Activated CD8-positive, alpha-beta memory T cell treated with anti-CD3 and anti-CD28 coated beads for 4 hours (primary cell): ENCODE measurements at places on chromosomes 6 and 20.

- DNase-seq: no peak
Observed at GRCh38 chr6:150118627-150119026, 24.2 kb upstream of the PPP1R14C start.

DNA sequence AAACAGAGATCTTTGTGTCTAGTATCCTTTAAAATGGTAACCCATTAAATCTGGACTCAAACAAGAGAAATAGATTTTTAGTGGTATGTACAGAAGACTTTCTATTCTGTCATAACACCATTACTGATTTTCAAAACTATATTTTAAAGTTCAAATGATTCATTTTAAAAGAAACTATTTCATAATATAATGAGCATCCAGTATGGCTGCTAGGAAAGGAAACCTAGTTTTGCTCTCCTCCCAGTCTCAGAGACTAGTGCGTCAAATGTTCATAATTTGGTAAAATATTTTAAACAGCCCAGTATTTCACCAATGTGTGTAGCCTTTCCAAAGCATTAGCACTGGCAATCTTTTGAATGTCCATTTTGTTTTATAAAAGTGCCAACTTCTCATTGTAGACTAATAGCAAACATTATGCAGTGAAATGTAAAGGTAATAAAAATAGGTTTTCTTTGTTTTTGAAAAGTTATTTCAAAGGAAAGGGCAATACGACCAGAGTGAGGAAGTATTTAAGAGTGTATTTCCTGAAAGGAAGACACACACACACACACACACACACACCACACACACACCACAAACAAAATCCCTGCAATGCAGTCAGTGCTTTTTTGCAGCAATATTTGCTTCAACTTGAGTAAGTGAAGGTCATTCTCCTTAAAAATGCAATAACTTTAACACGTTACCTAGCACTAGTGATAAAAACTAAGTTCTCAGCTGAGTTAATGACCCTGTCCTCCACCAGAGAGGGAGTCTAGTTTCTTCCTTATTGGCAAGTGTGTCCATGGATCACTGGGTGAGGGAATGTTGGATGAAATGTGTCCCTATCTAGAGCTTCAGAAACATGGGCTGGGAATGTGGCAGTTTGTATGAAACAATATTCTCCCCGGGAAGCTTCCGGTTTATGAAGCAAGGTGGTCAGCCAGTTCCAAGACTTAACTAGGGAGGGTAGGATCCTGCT is 4.6 kb downstream of the PPP1R3G start:
- no peak for DNase-seq

DNA sequence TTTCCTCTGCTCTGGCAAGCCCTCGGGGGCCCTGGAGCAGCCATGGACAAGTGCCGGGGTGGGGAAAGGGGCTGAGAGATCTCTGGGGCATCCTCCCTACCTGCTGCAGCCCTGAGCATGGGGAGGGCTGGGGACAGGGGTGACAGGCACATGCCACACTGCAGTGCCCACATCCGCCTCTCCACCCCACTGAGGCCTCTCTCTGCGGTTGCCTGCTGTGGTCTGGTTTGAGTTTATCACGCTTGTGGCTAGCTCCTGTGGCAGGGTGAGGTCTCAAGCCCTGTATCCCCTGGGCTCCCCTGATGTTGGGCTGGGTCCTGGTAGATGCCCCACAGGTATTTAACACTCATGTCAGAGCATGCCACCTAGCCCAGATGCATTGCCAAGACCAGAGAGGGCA is 52.9 kb upstream of the MLN start:
- peak; percentile 27 for DNase-seq

DNA sequence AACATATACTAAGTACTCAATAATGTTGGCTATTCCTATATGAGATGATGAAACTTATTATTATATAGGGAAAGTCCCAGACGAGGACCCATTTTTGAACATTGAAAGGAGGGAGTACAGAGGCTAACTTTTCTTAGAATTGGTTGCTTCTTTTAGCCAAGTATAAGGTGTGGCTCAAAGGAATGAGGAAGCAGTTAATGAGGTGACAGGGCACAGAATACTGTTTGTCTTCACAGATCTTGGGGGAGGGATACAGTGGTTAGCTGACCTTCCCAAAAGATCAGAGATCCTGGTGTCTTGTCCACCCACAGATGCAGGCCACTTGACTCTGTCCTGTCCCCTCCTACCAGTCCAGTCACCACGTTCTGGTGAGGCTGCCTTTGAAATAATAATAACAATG is 67.8 kb upstream of the EPB41L1 start:
- DNase-seq: no peak

DNA sequence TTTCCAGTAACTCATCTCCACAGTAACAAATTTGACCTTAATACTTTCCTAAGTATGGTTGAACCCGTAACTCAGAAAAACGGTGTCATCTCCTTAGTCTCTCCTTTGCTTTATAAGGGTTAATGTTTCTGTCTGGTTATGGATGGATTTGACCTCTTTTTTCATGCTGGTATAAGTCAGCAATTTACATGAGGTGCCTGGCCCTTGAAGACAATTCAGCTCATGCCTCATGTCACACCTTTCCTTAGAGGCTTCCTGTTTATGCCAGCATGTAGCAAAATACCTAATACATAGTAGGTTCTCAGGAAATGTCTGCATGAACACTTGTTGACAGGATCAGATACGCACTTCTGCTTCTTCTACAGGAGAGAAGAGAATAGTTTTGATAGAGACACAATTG is 37.7 kb upstream of the C20orf144 start:
- DNase-seq: no peak
